Activated T-cell treated with anti-CD3 and anti-CD28 coated beads, Interleukin-2, amount 50 U/mL, for 1 hour (primary cell): ENCODE measurements at places on chromosomes 16 and 17.

DNA sequence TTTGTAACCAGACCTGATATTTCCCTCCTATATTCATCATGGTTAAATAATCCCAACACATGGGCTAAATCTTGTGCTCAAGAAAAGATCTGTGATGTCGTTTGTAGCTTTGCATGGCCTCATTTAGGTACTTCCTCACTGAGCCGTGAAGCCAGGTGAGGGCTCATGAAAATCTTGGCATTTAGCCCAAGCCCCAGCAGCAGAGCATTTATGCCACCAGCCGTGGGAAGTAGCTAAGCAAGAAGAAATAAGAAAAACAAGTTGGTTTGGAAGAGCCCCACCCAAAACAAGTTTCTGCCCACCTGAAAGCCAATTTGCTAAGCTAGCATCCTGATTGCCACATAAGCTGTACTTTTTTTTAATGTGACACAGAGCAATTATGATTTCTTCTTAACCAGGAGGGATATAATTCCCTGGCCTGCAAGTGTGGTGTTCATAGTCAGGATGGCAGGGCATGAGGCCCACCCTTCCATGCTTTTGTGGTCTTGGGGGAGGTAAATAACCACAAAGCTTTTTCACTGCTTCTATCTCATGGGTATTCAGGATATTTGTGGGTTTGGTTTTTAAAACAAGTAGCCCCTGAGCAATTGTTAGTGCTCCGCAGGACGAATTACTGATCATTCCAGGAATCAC, 10.5 kb downstream of the TMIGD1 start:
- DNase-seq = peak; percentile 49

DNA sequence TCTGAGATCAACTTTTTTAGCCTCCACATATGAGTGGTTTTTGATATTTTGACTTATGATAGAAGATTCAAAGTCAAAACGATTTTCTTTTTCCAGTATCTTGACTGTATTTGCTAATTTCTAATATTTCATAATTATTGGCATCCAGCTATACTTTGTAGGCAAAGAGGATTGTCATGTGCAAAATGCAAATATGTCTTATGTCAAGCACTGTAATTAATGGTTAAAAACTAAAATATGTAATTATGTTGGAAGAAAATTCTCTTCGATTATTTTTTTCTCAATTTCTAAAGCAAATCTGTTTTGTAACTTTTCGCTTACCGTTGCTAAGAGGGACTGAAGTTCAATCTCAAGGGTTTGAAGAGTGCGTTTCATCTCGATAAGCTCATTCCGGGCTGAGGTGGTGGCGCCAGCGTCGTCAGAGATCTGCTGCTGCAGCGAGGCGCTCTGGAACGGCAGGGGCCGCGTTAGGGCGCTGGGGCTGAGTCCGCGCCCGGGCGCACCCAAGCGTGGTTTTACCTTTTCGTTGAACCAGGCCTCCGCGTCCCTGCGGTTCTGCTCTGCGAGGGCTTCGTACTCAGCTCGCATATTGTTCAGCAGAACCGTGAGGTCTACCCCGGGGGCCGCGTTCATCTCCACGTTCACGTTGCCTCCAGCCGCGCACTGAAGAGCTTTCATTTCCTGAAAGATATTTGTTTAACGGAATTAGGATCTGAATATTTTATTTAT, 3.0 kb downstream of the KRT27 start:
- DNase-seq = peak; percentile 28

GRCh38 chr17:37676115-37676925, 33.1 kb upstream of the DDX52 start:
- DNase-seq = no peak

- no peak for DNase-seq
These were observed 13.8 kb downstream of the JUP start for GRCh38 chr17:41772586-41773189.

DNA sequence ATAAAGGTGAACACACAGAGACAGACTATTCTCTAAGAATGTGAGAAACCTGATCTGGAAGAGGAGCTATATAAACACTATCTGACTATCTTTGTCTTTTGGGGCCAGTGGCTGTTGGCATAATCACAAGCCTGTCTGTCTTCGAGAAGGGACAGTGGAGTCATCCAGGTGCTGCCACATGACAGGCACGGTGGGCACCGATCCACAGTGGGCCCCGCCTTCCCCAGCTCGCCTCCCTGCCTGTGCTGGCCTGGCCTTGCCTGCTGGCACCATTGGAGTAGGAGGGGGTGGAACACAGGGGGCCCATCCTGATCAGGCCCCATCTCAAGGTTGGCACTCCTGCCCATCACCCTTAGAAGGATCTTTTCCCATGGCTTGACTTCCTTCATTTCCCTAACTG, 112.8 kb downstream of the CCDC182 start:
- no peak for DNase-seq

GRCh38 chr17:59413014-59413766, 81.7 kb downstream of the YPEL2 start:
- no peak for DNase-seq

- no peak for DNase-seq
These were observed 14.7 kb upstream of the DHX40 start for GRCh38 chr17:59550703-59551102.

GRCh38 chr17:71500761-71501555, 619.9 kb upstream of the SOX9 start:
- DNase-seq = no peak

DNA sequence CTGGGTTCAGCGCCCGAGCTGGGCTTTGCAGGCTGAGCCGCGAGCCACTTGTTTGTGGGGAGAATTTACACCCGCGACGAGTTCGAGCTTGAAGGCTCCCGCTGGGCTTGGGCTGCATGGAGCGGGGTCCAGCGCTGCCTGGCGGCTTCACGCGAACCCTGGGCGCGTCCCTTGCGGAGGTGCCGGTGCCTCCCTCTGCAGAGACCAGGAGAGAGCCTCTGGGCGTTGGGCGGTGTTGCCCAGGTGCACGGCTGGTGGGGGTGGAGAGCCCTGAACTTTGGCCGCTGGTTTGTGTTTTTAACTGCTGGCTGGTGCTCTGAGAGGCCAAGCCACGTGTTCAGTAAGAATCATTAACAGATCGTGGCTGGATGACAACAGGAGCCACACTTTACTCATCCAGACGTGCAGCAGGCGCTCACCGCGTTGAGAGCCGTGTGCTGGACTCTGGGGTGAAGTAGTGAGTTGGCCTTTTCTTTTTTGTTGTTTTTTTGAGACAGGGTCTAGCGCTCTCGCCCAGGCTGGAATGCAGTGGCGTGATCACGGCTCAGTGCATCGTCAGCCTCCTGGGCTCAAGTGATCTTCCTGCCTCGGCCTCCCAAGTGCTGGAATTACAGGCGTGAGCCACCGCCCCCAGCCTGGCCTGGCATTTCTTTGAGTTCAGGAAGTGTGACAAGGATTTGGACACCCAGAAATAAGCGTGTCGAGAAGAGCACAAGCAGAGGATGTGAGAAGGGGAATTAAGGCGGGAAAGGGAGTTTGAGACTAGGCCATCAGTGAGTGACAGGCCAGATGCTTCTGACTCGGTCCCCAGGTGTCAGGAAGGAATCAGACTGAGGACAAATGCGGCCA, 827 bp downstream of the CDK10 start:
- no peak for DNase-seq

DNA sequence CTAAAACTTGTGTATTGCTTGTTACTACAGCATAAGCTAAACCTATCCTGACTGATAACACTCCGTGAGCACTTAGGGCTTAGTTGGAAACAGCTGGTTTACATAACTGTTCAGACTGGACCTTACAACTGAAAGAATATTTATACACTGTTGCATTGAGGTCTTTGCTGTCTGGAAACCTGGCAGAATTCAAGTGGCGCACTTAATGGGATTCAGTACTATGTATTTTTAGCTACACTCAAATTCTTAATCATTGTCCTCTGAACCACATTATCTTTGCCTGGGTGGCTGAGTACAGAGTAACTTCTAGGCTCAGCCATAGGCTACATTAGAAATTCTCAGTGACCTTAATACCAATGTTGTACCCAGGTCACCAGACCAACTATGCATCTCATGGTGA, 172.9 kb downstream of the PMP22 start:
- DNase-seq = no peak

DNA sequence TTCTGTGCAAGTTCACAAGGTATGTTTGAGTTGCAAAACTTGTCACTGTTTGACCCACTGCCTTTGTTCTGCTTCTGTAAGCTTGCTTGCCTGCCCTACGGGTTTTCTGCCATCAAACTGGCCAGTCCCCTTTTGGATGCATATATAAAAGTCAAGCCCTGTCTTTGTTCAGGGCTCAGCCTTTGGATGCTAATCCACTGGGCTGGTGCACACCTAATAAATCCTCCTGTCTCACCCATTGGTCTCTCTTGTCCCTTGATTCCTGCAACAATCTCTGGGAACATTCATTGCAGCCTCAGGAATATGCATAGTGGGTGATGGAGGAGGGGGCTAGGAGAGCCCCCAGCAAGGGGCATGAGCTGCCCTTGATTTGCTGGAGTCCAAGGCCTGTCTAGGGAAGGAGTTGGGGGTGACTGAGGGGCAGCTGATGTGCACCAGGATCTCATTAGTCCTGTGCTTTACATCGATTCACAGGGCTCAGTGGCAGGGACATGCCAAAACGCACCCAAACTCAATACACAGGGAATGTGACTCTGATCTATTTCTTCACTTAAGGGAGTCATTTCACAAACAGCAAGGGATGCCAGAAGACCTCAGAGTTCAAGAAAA, 225.4 kb upstream of the NLRP1 start:
- DNase-seq = no peak

- no peak for DNase-seq
These were observed 165.4 kb downstream of the COPRS start for GRCh38 chr17:31693433-31694220.

- no peak for DNase-seq
These were observed 7.3 kb downstream of the CYGB start for GRCh38 chr17:76530095-76530723.

DNA sequence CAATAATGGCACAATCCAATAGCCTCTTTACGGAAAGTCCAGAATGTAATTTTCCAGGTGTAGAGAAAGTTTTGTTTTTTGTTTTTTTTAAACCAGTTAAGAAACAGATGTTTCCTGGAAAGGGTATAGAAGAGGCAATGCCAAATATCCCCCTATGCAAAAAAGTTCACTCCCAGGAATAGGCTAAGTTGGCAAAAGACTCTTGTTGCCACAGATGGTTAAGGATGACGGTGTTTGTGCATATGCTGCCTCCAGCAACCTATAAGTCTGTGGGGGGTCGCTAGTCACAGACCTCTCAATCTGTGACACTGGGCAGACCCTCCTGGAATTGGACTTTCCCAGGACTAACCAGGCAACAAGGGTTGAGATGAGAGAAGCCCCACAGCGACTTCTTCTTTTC, 20.9 kb upstream of the HP start:
- DNase-seq = no peak

DNA sequence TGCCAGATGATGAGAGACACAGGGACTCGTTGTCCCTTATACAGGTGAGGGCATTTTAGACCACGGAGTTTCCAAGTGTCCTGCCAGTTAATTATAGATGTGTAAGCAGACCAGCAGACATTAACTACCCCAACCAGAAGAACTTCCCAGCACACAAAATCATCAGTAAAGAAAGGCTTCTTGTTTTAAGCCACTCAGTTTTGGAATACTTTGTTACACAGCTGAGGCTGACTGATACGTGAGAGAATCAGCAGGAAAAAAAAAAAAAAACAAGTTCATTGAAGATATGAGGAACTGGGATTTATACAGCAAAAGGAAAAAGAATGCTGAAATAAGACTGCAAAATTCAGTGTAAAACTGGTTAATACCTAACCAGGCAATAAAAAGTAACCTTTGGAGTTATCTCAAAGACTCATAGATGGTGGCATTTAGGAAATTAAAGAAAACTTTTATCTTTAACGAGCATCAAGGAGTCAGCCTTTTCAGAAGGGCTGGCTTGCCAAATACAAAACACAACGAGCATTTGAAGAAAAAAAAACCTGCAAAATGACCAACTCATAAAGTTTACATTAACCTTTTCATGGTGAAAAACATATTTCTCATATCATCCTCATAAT, 28.1 kb downstream of the TMEM238L start:
- DNase-seq = no peak

- peak; percentile 46 for DNase-seq
These were observed 100.9 kb downstream of the PARN start for GRCh38 chr16:14529010-14529669.

GRCh38 chr17:44309472-44309871, 1.1 kb downstream of the RUNDC3A start:
- DNase-seq = no peak

- no peak for DNase-seq
These were observed 24.5 kb downstream of the FCSK start for GRCh38 chr16:70478912-70479341.

DNA sequence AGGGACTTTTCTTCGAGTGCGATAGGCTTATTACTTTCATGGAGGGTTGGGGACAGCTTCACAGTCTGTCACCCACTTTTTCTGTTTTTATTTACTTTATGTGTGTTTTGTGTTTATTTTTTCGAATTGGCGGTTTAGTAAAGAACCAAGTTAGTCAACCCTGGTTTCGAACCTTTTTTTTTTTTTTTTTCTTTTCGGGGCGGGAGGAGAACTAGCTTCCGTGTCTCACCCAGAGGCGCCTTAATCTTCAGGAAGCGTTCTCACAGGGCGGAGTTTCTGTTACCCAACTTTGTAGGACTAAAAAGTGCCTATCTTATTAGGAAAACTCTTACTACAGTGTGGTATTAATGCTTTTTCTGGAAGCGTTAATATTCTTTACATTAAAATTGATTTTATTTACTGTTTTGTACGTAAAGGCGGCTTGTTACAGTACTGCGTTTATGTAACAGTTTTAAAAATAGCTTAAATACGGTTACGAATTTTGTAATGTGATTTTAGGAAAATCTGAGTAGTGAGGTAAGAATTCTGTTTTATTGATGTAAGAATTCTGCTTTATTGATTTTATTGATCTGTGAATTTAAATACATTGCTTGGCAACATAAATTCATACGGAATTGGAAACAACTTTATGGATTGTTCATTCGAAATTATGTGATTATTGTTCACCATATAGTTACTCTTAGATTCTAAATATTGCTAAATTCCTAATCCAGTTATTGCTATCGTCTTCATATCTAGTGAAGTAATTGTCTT, 885 bp downstream of the ZNF207 start:
- no peak for DNase-seq

DNA sequence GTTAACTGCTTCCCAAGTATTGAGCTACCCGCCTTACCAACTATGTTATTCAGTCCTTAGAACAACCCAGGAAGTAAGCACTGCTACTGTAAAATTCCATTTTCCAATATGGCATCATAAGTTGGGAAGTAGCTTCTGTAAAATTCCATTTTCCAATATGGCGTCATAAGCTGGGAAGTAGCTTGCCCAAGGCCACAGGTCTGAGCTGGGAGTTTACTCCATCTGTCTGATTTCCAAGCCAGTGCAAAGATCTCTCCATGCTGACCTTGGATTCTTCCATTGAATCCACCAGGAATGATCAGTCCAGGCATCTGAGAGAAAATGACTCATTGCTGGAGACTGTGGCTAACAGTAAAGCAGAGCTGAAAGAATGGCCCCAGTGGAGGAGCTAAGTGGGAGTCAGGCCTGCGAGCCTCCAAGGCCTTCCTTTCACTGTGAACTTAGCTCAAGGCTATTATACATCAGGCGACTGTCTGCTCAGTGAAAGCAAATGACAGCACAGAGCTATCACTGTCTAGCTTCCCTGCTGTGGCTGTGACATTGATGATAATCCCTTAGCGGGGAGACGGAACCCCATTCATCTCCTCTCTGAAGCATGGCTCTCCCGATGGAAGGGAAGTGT, 430.4 kb downstream of the HAPSTR1 start:
- DNase-seq = no peak

- DNase-seq = no peak
These were observed 24.0 kb downstream of the REXO5 start for GRCh38 chr16:20830372-20830771.
